ENCODE measurements at places on chromosomes 7 and 10.

DNA sequence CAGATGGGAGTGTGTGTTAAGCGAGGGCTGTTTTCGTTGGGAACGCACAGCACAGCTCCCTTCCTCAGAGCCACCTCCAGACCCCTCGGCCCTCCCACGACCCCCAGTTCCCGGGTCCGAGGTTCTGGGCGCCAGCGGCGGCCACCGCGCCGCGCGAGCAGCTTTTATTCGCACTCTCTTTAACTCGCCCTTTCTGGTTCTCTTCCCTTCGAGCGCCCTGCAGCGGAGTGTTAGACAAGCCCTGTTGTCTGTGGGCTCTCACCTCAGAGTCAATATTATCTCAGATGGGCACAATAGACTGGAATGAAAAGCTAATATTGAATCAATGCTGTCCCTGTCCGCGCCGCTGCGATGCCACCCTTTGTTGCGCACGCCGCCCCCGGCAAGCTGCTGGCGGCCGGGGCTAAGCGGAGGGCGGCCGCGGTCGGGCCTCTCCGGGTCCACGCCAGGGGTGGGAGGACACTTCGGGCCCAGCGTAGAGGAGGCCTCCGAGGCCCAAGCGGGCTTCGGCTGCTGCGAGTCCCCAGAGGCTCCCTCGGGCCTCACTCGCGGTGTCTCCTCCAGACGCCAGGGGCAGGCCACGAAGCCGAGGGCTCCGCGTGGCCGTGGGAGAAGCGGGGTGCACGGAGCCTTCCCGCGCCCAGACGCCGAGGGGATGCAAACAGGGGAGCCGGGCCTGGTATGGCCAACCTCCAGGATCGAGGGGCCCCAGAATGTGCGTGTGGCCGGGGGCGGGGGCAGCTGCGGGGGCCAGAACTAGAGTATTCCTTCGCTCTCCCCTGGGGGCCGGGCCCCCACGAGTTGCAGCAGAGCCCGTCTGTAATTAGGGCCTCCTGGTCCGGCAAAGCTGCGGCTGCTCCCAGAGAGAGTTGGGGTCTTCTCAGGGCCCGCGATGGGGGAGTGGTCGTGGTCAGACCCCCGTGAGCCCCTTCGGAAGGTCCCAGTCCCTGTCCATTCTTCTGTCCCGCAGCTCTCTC lies 7.9 kb upstream of the EMX2 start:
- no peak for DNase-seq

GRCh38 chr10:101563007-101563406 lies 25.1 kb downstream of the POLL start:
- DNase-seq, result no peak

- DNase-seq, result no peak
Measured at GRCh38 chr7:143467724-143468123, 9.9 kb upstream of the TAS2R41 start.

DNA sequence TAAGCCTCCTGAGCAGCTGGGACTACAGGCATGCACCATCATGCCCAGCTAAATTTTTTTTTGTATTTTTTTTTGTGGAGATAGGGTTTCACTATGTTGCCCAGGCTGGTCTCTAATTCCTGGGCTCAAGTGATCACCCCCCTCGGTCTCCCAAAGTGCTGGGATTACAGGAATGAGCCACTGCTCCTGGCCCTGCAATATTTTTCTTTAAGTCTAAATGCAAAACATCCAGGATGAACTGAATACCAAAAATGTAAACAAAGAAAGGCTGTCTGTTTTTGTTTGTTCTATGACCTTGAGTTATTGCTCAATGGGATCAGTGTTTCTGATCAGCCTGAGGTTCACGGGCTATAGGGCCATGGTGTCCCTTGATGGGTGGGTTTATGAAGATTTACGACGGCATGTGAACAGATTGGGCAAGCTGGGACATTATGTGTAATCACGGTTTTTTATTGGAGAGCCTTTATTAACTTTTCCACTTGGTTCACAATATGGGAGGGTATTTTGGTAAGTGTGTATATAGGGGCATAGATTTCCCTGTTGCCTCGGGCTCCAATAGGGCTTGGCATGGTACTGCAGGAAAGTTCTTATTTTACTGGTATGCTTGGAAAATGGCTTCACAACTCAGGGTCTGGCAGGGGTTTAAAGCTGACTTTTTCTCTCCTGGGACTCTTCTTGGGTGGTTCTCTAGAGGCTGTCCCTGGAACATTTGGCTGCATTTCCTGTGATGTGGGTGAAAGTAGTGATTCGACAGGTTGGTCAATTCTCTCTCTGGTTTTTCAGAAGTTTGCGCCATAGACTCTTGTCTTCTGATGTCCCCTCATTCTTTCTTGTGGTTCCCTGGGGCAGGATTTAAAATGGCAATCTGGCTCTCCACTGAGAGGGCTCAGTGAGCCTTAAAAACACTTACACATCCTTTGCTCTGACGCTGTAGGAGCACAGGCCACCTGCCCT lies 41.6 kb downstream of the MRPS33 start:
- DNase-seq, result no peak

DNA sequence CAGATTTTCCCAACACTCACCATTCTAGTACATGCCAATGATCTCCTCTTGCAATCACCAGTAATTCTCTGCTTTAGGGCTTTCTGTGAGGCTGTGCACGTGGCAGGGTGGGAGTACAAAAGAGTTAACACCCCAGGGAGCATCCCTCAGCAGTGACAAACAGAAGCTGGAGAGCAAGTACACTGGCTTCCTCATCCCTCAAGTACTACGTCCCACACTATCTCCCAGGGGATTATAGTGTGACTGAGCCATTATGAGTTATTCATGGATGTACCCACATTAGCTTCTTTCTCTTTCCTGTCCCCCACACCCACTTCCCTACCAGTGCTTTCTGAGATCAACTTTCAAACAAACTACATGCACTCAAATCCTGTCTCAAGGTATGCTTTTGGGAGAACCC lies 1216.5 kb upstream of the AUTS2 start:
- DNase-seq, result no peak

DNA sequence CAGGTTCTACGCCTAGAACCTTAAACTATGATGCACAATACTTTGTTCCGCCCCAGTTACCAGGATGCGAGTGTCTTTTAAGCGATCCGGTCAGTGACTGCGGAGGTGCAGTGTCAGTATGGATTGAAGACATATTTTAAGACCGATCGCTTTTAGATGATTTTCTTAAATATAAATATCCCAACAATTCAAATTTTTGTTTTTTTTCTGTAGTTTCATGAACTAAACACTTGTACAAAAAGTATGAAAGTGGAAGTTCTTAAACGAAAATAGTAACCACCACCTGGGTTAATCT lies 835 bp downstream of the COMMD3 start:
- DNase-seq, result no peak

DNA sequence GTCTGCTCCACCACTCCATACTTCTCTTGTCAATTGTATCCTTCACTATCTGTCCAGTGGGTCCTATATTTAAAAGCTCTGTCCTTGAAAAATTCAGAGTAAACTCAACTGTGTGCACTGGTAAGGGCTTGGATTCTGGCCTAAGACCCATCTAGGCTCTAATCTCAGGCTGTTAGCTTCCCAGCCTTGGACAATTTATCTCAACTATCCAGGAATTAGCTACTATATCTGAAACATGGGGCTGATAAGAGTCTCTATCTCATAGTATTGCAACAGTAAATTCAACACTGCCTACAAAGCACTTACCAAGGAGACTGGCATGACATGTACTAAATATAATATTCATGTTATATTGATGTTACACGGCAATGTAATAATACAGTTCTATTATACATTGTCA lies 303.4 kb downstream of the XPNPEP1 start:
- DNase-seq, result no peak

All from RCC 7860 (cell line).